ENCODE measurements at places on chromosomes 11 and 22. TPM values are rescaled to one million over a fixed set of nuclear protein-coding genes. Genes with fewer than 3 reads are reported as not detected.

PRPF19 gene
- total RNA-seq = 80.2 TPM

RAB30 gene
- total RNA-seq = 8.7 TPM

CARNS1 gene
- total RNA-seq = 10.6 TPM

PGR gene
- total RNA-seq = not detected

POLR2L gene
- total RNA-seq = 106 TPM

OLFML1 gene
- not detected for total RNA-seq

ZNF74 gene
- total RNA-seq = 6.4 TPM

C22orf23 gene
- 0.84 TPM for total RNA-seq

PNPLA5 gene
- not detected for total RNA-seq

ANO9 gene
- total RNA-seq = 36.0 TPM

CARD10 gene
- total RNA-seq = 0.09 TPM

P4HA3 gene
- total RNA-seq = not detected

KRTAP5-2 gene
- total RNA-seq = not detected

CYB5R2 gene
- total RNA-seq = 3.1 TPM

DEUP1 gene
- not detected for total RNA-seq

GRCh38 chr22:20084547-20085413 is 4.7 kb downstream of the DGCR8 start:
- ATAC-seq = no peak

GRCh38 chr22:28600546-28601143 is 79.0 kb downstream of the TTC28 start:
- ATAC-seq = no peak

DNA sequence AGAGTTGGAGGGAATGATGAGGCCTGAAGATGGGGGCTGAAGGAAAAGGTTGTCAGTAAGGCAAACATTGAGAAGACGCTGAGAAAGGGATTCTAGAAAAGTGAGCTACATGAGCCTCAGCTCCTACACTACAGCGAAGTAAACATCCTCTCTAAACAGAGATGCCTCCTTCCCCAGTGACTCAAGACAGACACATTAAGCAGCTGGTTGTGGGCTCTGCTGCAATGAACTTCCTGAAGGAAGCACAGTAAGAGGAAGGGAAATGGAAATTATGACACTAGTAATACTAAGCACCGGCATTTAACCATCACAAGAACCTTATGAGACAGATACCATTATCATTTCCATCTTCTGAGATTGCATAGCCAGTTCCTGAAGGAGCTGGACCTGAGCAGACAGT is 190.5 kb downstream of the C11orf87 start:
- no peak for ATAC-seq

GRCh38 chr11:6671991-6672390 is 11.1 kb downstream of the MRPL17 start:
- ATAC-seq = no peak

GRCh38 chr11:8967184-8967583 is 2.9 kb upstream of the TMEM9B start:
- no peak for ATAC-seq

- no peak for ATAC-seq
Observed at GRCh38 chr11:115700496-115700895, 196.3 kb upstream of the CADM1 start.

DNA sequence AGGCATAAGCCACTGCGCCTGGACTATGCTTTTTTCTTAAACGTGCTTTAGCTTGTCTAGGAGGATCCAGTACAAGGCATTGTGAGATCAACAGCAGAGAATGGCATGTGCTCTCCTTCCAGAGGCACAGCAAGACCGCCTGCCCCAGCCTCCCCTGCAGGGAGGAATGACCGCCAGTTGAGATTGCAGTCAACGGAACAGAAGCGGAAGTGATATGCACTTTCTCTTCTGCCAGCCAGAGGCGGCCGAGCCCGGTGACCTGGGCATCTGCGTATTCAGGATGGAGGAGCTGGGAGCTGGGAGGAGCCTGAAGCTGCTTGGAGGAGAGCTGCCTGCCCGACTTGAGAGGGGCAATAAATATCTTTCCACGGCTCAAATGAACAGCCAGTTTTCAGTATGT is 243.0 kb downstream of the CTTN start:
- no peak for ATAC-seq

- no peak for ATAC-seq
Observed at GRCh38 chr11:78669249-78669648, 94.6 kb upstream of the NARS2 start.

DNA sequence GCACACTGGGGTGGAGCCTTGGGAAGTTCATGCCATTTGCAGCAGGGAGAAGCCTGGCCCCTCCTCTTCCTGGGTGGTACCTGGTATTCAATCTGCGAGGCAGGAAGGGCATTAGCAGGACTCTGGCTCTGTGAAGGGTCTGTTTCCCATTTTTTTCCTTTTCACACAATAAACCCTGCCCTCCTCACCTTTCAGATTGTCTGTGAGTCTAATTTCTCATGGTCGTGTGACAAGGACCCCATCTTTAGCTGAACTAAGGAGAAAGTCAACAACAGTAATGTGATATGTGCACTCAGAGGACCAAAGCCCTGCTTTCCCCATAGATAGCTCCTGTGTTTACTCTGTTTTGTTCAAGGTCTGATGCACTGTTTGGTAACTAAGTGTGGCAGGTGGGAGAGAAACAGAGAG is 26.6 kb upstream of the CASP4 start:
- ATAC-seq = no peak

- no peak for ATAC-seq
Observed at GRCh38 chr22:47329727-47330650, 567.5 kb downstream of the TBC1D22A start.

GRCh38 chr22:48391820-48392219 is 1435.9 kb downstream of the BRD1 start:
- no peak for ATAC-seq

DNA sequence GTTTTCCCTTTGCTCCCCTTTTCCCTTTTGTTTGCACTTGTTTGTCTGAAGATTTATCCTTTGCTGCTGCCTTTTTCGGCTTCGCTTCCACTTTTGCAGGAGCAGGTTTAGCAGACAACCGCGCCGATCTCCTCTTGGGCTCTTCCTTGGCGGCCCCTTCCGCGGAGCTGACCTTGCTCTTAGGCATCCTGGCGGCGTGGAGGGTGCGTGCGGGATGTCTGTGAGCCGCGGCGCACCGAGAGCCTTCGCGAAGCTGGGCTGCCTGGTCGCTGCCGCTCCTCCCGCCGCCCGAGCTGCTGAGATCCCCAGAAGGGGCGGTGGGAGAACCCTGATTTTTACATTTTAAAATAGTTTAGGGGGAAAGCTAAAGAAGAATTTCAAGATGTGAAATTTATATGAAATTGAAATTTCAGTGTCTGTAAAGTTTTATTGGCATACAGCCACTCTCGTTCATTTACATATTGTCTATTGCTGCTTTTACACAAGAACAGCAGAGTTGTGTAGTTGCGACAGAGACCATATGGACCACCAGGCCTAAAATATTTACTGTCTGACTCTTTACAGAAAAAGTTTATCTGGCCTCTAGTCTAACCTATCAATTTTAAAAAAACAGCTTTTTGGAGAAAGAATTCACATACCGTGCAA is 105.2 kb upstream of the RRM1 start:
- no peak for ATAC-seq

DNA sequence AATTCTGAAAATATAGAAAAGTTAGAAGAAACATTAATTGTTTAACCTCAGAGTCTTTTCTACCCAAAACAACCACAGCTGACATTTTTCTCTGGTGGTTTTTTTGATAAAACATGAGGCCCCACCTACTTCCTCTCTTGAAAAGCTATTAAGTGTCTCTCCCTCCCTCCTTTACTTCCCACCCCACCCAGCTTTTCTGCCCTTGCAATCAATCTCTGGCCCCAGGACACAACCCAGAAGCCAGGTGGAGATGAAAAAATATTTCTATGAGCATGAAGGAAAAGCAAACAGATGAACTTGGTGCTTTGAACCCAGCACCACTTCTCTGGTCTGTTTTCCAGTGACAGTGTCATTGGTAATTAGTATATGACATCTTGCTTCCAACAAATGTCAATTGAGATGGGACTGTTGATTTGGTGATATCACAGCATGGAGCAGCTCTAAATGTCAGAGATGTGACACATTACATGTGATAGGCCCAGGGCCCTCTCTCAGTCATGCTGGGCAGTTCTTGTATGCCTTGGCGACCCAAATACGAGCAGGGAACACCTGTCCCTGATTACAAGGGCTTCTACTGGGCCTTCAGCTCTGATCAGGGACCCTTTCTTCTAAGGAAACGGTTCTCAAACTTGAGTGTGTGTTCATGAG is 23.9 kb upstream of the TMPRSS13 start:
- ATAC-seq = peak; percentile 57

DNA sequence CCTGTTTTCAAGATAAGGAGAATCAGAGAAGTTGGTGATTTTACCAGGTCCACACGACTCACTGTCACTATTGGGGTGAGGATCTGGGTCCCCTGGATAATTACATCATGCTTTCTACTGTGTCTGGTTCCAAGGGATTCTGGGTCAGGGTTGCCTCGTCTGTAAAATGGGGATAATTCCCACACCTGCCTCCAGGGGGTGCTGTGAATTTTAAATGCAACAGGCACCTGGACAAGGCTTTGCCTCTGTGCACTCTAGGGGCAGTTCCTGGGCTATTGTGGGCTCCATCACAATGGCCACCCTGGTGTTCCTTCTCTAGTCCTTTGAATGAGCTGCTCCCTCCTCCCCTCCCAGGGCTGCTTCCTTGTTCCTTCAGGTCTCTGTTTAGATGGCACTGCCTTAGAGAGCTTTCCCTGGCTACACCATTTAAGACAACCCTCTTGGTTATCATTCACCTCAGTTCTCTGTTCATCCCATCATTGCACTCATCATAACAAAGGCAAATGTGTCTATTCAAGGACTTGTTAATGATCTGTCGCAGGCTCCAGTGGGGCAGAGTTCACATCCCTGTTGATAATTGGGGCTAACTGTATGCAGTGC is 178.6 kb downstream of the MIAT start:
- ATAC-seq = peak; percentile 52

DNA sequence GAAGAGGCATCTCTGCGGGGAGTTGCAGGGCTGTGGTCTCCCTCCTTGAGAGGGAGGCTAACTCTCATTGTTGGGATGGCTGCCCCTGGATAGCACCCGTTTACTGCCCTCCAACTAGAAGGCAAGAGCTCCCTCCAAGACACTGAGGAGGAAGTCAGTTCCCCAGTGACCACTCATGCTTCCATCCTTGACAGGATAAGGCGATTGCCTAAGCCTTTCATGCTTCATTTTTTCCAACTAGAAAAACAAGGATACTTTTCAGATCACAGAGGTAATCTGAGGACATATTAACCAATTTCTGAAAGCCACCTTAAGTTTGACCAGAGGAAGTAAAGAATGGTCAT is 186.6 kb downstream of the MAML2 start:
- ATAC-seq = no peak

DNA sequence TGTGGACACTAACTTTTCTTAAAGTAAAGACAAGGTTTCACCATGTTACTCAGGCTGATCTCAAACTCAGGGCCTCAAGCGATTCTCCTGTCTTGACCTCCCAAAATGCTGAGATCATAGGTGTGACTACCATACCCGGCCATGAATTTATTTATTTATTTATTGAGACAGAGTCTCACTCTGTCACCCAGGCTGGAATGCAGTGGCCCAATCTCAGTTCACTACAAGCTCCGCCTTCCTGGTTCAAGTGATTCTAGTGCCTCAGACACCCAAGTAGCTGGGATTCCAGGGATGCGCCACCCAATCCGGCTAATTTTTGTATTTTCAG is 29.7 kb upstream of the PCF11 start:
- ATAC-seq = no peak

DNA sequence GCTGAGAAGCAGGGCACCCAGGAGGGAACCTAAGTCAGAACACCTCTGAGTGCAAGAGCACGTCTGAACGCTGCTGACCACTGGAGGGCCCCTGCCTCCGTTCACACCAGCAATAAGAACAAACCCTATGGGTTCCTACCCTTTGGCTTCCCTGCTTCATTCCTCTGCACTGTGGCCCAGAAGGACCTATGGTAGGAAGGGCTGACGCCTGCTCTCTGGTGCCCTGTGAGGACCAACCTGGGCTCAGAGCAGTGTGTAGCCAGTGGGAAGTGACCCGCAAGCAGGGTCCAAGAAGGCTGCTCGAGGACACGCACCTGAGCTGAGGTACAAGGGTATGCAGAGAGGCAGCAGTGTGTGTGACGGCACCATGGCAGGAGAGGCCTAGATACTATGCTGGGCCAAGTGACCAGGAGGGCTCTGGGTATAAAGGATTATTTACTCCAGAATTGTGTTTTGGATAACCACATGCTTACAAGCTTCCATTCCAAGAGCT is 68.8 kb upstream of the CLTCL1 start:
- ATAC-seq = no peak

GRCh38 chr11:9015677-9016076 is 11.9 kb upstream of the NRIP3 start:
- ATAC-seq = peak; percentile 89

- ATAC-seq = no peak
Observed at GRCh38 chr22:23578306-23578705, 1.8 kb downstream of the IGLL1 start.

GRCh38 chr11:112355726-112356125 is 95.1 kb upstream of the PLET1 start:
- no peak for ATAC-seq

DNA sequence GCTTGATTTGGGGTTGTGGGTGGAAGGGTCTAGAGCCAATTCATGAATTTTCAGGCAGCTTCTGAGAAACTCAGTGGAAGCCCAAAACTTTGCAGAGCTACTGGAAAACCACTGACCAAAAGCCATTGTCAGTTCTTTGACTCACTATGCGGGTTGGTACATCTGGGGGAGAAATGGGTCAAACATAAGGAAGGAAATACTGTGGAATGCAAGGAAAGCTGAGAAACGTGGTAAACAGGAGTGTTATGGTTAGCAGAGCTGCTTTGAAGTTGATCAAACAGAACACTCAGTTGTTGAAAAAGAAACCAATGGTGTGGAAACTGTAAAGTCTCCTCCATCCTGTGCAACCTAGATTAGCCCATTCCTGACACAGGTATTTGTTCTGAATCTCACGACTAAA is 6.3 kb upstream of the ABTB2 start:
- peak; percentile 29 for ATAC-seq

DNA sequence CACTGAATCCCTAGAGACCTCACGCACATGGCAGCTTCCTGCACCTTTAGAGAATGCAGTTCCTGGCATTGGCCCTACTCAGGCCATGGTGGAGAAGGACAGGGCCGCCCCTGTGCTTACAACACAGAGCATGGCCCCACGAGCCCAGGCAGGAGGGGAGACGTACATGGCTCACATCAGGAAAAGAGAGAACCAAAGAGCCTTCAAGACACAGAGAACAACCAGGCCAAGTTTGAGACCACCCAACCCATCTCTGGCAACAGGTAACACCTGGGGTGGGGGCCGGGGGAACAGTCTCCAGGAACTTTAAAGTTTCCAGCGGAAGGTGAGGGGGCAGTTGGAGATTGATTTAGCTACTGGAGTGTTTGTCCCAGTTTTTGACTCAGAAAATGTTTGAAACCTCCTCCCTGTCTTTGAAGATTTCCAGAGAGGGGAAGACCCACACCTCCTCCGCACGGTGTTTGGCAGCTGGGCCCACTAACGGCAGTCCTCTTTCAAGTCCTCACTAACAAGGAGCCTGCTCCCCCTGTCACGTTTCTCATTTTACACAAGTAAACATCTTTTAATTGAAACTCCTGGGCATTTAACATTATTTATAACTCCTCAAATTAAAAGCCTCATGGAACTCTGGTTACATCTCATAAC is 1423.8 kb downstream of the TBC1D22A start:
- no peak for ATAC-seq

- ATAC-seq = no peak
Observed at GRCh38 chr11:130773244-130773820, 142.9 kb downstream of the SNX19 start.

Data from activated T-helper 17 cell treated with anti-CD3 and anti-CD28 coated beads, Interleukin-2, amount 50 U/mL, for 72 hours (primary cell).